ENCODE measurements at places on chromosomes 3 and 15. TPM values are rescaled to one million over a fixed set of nuclear protein-coding genes. Genes with fewer than 3 reads are reported as not detected.

REC114 gene
- not detected for total RNA-seq

GRCh38 chr3:186307594-186308221 lies 54.3 kb downstream of the DGKG start:
- no peaks in the 10 kb centered on the region for H3K36me3 ChIP-seq
- peaks cover under 1% of the 10 kb centered on the region for H3K27me3 ChIP-seq
- H3K4me3 ChIP-seq = no peak overlapping the region

FBXO40 gene
- total RNA-seq = not detected

DNA sequence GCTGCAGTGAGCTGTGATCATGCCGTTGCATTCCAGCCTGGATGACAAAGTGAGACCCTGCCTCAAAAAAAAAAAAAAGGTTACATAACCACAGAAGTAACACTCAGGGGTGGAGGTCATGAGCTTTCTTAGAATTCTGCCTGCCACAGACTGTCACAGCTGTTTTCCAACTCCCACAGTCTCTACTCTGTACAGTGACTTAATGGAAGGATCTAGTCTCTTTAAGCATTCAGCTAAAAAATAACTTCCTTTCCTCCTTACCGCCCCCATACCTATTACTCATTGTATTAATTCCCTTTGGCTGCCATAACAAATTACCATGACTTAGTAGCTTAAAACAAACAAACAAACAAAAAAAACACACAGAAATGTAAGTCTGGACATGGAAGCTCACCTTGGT lies 99.6 kb upstream of the UBE2E1 start:
- no peak for DNase-seq
- H3K36me3 ChIP-seq = no peaks in the 10 kb centered on the region
- no peak overlapping the region for H3K4me3 ChIP-seq
- H3K27me3 ChIP-seq = peaks cover 9% of the 10 kb centered on the region
- H3K27ac ChIP-seq = no peak overlapping the region
- H3K4me1 ChIP-seq = no peaks in the 10 kb centered on the region

ISL2 gene
- total RNA-seq = 3.7 TPM

- peaks cover 2% of the 10 kb centered on the region for H3K27me3 ChIP-seq
- no peak overlapping the region for H3K27ac ChIP-seq
- H3K4me3 ChIP-seq = no peak overlapping the region
- H3K4me1 ChIP-seq = peaks cover 11% of the 10 kb centered on the region
- DNase-seq = no peak
These were observed 69.7 kb downstream of the FMN1 start for GRCh38 chr15:33124811-33125210.

AGTR1 gene
- not detected for total RNA-seq

GALNT15 gene
- not detected for total RNA-seq

- no peak for DNase-seq
- no peaks in the 10 kb centered on the region for H3K4me1 ChIP-seq
- H3K36me3 ChIP-seq = no peaks in the 10 kb centered on the region
These were observed 96.6 kb downstream of the CEMIP start for GRCh38 chr15:80875568-80876347.

CEMIP gene
- not detected for total RNA-seq

DNA sequence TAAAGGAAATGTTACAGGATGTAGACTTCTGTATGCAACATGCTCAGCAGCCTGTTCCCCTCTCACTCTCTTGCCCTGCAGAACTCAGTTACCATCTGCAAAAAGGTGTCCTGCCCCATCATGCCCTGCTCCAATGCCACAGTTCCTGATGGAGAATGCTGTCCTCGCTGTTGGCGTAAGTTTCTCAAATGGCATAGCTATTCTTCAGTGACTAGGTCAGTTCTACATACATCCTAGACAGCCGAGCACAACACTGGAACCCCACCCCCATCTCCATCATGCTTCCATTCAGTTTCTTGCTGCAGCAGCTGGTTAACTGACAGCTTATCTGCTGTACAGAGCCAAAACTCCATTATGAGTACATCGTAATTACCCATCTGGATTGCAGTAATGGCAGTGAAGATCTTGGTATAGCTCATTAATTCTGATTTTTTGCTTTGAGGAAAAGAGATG lies 4.5 kb downstream of the THBS1 start:
- H3K36me3 ChIP-seq = no peaks in the 10 kb centered on the region
- DNase-seq = no peak
- H3K4me1 ChIP-seq = peaks cover 14% of the 10 kb centered on the region

All from activated CD4-positive, alpha-beta memory T cell treated with anti-CD3 and anti-CD28 coated beads, Interleukin-2, amount 10 ng/mL, durations not matched to agents 7 days and 5 days (primary cell).